ENCODE measurements at places on chromosomes 2 and 18. TPM values are rescaled to one million over a fixed set of nuclear protein-coding genes. Genes with fewer than 3 reads are reported as not detected.
A peak's percentile ranks its signal among the peaks of the same experiment; 100 is the strongest.

Gene ALK
- 0.70 TPM for total RNA-seq

DNA sequence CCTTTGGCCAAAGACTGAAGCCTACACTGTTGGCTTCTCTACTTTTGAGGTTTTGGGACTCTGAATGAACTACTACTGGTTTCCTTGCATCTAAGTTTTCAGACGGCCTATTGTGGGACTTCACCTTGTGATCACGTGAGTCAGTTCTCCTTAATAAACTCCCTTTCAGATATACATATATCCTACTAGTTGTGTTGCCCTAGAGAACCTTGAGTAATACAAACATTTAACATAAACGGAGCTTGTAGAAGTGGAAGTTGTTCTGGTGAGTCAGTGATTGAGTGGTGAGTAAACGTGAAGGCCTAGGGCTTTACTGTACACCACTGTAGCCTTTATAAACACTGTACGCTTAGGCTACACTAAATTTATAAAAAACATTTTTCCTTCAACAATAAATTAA is 107.2 kb upstream of the CDH2 start:
- DNase-seq, result no peak

DNA sequence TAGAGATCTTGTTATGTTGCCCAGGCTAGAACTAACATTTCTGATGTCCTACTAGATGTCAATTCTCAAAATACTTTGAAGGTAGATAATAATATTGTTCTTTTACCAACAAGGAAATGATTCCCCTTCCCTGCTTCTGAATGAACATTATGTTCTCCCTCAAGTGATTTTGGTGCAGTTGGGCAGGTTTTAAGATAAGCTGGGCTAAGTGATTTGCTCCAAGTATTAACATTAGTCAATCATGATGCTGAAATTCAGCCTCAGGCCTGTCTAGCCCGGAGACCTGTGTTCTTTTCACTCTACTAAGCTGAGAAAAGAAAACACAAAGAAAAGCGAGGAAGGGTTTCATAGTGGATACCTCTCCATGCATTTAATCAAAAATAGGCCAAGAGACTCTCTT is 38.5 kb upstream of the SPTBN1 start:
- DNase-seq, result no peak

DNA sequence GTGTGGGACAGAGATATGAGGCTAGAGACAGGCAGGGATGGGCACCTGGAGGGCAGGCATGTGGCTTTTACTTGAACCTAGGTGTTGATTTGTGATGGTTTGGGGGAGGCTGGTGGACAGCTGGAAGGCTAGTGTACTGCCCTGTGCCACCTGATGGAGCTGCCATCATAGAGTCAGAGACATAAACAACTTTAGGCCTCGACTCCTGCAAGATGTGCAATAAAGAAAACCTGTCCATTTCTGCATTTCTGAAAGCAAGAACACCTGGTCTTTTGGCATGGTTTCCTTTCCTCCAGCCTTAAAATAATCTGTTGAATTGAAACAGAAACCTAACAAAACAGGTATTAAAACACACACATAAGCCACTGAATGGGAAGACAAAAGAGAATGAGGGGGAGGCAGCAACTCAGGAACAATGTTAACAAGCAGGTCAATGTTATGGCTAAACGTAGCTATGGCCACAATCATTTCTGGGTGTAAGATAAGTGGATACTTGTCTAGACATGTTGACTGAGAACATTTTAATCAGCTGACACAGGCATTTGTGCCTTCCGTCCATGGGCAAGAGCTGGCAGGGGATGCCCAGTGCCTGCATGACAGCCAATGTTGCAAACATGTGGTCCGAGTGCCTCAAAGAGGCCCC is 87.8 kb downstream of the KCTD1 start:
- peak; percentile 52 for DNase-seq

GRCh38 chr18:2840521-2840920 is 6.3 kb upstream of the EMILIN2 start:
- DNase-seq, result no peak

Gene SATB2
- 4.5 TPM for total RNA-seq

GRCh38 chr2:240953426-240954410 is 44.7 kb upstream of the SNED1 start:
- no peak for DNase-seq

- DNase-seq, result no peak
These were observed 682 bp upstream of the LNPK start for GRCh38 chr2:176002688-176003210.

Gene TWSG1
- total RNA-seq, result 43.0 TPM

DNA sequence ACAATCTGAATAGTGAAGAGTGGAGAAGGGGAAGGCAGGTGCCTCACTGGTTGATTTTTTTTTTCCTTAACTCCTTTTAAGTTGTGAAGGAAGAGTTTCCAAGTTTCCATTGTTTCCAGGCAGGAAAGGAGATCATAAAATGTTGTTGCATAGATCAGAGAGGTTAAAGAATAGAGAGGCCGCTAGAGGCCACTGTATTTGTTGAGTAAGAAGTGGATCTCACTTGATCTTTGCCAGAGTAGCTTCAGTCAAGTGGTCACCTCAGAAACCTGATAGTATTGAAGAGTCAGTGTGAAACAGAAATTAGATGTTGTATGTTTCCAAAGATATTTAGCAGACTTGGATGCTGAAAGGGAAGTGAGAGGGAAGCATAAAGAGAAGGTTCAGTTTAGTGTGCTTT is 17.6 kb downstream of the CTNNA2 start:
- DNase-seq, result no peak

DNA sequence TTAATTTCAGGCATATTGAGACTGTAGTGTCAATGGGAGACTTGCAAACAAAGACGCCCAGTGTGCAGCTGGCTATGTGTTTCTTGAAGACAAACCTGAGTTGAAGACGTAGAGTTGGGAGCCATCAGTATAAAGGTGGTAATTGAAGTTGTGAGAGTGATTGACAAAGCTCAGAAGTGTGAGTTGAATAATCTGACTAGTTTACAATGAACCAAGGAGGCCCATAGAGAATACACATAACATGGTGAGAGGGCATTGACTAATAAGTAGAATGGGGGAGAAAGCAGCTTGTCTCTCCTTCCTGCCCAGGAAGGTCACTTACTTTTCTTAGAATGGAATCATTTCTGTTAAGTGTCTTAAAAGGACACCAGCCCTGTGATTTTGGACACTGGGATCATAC is 14.1 kb downstream of the SP110 start:
- DNase-seq, result no peak

DNA sequence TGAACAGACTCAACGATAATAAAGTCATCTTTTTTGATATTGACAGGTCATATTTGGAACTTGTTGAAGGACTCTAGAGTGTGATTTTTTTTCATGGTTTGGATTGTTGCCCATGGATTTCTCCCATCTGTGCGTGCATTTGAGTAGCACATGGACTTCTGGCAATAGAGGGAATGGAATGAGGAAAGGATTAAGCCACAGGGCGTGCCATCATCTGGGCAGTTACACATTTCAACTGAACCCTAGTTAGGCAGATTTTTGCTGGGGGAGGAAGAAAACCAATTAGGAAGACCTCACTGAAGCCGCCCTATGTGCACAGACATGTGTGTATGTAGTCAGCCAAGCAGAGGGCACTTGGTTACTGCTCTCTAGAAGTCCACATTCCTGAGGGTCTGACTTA is 72.6 kb downstream of the TPGS2 start:
- DNase-seq, result no peak

DNA sequence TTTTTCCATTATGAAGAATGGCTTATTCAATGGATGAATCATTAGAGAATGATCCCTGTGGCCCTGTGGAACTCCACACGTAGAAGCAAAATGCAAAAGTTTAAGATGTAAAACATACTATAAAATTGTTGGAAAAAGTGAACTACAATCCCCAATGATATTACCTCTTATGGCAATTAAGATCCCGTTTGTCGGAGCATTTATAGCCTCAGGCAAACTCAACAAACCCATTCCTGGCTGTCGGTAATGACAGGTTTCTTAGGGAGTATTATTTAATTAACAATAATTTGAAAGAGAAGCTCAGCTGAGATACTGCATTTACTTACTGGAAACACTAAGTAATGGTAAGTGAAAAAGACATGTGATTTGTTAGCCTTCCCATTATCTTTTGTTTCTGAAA is 138.3 kb downstream of the CDH20 start:
- no peak for DNase-seq
